ENCODE measurements at places on chromosomes 4 and X.

GRCh38 chr4:8352368-8353157, 83.0 kb downstream of the HTRA3 start:
- DNase-seq, result peak; percentile 64

- no peak for DNase-seq
These were observed 73.8 kb upstream of the PHOX2B start for GRCh38 chr4:41822325-41822724.

GRCh38 chrX:8834392-8834791, 33.2 kb upstream of the FAM9A start:
- DNase-seq, result no peak

DNA sequence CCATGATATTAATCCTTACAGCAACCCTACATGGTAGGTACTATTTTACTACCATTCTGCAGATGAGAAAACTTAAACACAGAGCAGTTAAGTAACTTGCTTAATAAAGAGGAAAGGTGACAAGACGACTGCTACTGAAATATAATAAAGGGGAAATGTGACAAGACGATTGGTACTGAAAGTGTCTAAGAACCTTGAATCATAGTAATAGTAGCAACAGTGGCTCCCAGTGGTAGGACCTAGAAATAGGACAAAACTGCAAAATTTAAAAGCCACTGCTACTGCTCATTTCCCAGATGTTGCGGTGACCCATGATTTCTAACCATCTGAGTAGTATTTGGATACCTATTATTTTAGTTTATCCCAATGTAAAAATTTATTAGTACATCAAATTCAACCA, 89.5 kb downstream of the TASL start:
- DNase-seq, result no peak

DNA sequence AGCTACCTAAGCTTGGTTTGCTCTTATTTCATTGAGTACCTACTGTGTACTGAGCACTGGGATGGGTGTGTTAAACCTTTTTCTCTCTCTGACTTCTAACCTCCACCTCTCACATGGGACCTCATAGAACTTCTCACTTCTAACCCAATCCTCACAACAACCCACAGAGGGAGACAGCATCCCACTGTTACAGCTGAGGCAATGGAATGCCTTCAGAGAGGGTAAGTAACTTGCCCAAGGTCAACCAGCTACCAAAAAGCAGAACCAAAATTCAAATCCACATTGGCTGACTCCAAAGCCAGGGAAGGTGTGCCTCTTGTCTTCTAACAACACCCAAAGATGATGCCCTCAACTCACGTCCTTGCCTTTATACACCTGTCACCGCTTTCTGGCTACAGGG, 5.4 kb downstream of the SEL1L3 start:
- no peak for DNase-seq

DNA sequence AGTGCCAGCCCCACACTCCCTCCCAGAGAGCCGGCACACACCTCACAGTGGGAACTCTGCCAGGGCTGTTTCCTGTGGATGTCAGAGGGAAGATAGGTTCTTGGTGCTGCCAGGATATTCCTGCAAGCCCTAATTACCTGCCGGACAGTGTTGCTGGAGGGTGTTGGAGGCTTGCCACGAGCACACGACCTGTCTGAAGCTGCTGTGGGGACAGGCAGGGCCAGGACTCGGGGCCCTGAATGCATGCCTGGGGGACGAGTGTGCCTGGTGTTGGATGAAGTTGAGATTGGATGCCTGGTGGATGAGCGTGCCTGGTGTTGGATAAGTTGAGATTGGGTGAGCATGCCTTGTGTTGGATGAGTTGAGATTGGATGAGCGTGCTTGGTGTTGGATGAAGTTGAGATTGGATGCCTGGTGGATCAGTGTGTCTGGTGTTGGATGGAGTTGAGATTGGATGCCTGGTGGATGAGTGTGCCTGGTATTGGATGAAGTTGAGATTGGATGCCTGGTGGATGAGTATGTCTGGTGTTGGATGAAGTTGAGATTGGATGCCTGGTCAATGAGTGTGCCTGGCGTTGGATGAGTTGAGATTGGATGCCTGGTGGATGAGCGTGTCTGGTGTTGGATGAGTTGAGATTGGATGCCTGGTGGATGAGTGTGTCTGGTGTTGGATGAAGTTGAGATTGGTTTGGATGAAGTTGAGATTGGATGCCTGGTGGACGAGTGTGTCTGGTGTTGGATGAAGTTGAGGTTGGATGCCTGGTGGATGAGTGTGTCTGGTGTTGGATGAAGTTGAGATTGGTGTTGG, 23.2 kb upstream of the UVSSA start:
- peak; percentile 38 for DNase-seq

- DNase-seq, result peak; percentile 11
These were observed 81.2 kb downstream of the APOOL start for GRCh38 chrX:85084770-85085393.

GRCh38 chr4:110165382-110166286, 32.8 kb downstream of the ELOVL6 start:
- no peak for DNase-seq

DNA sequence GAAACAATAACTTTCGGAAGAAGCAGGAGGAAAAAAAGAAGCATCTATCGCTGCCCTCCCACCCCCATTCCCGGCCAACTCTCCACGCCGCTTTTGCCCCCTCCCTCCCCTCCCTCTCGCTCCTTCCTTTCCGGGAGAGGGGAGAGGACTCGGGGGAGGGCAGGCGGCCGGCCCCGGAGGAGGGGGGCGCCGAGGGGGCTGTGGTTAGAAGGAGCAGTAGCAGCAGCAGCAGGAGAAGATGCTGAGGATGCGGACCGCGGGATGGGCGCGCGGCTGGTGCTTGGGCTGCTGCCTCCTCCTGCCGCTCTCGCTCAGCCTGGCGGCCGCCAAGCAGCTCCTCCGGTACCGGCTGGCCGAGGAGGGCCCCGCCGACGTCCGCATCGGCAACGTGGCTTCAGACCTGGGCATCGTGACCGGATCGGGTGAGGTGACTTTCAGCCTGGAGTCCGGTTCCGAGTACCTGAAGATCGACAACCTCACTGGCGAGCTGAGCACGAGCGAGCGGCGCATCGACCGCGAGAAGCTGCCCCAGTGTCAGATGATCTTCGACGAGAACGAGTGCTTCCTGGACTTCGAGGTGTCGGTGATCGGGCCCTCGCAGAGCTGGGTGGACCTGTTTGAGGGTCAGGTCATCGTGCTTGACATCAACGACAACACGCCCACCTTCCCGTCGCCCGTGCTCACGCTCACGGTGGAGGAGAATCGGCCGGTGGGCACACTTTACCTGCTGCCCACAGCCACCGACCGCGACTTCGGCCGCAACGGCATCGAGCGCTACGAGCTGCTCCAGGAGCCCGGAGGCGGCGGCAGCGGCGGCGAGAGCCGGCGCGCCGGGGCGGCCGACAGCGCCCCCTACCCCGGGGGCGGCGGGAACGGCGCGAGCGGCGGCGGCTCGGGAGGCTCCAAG, 1.3 kb downstream of the PCDH7 start:
- no peak for DNase-seq

- no peak for DNase-seq
These were observed 34.2 kb downstream of the BCOR start for GRCh38 chrX:40063555-40063954.

DNA sequence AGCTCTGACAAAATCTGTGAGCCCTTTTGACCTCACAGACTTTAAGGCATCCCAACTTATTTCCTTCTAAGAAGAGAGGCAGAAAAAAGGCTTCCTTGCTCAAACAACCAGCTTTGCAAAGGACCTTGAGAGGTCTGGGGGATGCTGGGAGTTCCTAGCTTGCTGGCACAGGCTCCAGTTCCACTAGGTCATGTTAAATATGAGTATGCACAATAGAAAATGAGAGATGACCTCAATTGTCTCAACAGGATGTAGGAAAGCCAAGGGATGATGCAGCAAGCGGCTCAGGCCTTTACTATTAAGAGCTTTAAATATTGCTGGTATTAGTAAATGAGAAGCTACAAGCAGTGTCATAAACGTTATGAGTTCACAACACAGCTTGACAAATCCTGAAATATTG, 13.3 kb upstream of the ZNF827 start:
- DNase-seq, result no peak

DNA sequence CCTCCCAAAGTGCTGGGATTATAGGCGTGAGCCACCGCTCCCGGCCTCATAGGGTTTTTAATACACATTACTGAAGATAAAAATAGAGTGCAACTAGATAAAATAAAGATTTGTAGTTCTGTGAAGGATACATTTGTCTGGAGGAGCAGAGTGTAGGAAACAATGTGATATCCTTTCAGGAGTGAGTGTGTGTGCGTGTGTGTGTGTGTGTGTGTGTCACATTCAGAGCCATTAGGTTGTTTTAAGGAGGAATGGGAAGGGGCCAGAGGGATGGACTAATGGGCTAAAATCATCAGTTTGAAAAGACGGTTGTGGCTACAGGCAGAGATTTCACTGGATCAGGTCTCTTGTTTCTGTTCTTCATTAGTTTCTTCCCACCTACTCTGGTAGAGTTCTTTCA, 40.0 kb downstream of the RBPJ start:
- DNase-seq, result no peak

DNA sequence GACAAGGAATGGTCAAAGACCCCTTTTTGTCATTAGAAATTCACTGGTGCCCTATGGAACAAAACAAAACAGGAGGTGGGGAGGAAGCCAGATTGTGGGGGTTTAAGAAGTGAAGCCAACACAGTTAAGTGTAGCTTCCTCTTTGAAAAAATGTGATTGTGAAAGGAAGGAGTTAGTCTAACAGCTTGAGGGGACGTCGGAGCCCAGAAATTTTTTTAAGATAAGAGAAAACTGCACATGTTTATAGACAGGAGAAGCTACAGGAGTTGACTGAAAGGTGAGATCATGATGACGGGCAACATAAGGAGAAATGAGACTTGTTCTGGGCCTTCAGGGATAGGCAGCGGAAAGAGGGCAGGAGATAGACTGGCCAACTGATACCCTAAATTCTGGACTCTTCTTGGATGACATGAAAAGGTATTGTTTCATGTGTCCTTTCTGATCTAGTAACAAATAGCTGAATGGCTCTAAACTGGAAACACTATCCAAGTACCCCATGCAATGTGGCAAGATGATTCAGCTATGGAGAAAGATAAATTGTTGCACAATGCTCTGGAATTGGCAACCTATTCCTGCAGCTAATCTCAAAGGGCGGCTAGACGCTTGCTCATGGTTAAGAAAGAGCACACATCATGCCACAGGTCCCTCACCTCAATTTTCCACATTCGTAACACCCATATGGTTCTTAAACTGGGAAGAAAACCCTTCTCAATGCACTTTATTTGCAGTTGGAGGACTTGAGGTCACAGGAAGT, 3.7 kb upstream of the HDAC8 start:
- DNase-seq, result no peak

DNA sequence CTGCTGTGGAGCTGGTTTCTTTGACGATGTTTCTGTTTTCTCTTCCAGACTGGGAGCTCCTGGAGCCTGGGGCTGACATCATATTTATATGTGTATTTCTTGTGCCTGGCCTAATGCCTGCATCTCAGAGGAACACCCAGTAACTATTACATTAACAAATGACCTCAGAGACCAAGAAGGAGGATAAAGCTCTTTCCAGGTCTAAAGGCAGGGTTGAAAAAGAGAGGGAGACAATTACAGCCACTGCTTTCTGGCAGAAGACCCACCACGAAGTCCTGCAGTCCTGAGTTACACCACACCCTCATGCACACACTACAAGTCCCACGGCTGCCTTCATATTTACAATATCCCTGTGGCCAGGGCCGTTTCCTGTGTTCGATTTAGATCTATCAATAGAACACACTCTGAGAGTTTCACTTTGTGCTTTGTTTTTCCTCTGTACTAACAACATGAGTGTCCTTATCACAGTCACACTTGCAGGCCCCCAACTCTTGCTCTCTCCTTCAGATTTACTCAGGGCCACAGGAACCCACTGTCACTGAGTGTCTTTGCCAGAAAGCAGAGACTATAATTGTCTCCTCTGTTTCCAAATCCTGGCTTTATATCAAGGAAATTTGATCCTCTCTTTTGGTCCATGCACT, 535.5 kb downstream of the MID1IP1 start:
- no peak for DNase-seq

DNA sequence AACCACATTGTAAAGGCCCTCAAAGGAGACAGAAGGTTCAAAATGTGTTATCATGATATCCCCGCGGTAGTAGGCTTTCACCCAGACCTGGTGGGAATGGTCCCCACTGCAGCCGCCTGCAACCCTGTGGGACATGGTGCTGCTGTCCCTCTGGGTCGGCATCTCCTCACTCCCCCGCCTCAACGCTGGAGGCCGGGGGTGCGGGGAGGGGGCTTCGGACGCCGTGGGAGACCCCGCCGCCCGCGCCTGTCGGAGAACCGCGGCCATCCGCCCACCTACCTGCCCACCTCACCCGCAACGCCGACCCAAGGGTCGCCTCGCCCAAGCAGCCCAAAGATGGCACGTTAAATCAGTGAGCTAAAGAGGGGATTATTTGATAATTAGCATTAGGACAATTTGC, 11.2 kb upstream of the ARMCX1 start:
- no peak for DNase-seq

DNA sequence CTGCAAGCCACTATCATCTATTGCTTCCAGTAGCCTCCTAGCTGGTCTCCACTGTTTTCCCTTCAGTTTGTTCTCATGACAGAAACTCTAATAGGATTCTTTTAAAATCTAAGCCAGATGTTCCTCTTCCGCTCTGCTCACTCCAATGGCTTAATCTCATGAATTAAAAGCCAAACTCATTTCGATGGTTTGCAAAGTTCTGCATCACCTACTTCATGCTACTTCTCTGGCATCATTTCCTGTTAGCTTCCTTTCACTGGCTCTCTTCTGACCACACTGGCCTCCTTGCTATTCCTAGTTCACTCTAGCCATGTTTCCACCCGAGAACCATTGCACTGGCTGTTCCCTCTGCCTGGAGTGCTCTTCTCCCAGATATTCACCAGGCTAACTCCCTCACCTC, 102.0 kb upstream of the LSM6 start:
- DNase-seq, result no peak

- no peak for DNase-seq
These were observed 4.4 kb downstream of the SEPTIN11 start for GRCh38 chr4:76953956-76954355.

DNA sequence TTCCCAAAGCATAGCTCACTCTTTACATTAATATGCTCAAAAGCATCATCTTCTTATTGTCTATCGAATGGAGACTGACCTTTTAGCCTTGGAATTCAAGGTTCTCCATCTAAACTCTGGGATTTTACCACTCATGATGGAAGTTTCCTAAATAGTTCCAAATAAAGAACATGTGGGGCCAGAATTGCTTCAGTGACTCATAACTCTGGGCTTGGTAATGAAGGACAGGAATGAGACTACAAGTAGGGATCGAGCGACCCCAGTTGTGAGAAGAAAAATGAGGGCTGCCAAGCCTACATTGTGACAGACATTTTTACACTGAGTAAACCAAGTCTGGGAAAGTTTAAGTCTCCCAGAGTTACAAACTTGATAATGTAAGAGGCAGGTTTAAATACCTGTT, 269.9 kb downstream of the CBLL2 start:
- no peak for DNase-seq

- no peak for DNase-seq
These were observed 29.8 kb upstream of the HPGDS start for GRCh38 chr4:94372228-94372978.

GRCh38 chr4:111963158-111963700, 182.0 kb upstream of the FAM241A start:
- no peak for DNase-seq

GRCh38 chr4:4609622-4610334, 67.9 kb upstream of the STX18 start:
- DNase-seq, result no peak

Data from SW480 (cell line).